MCF 10A (cell line): ENCODE measurements at places on chromosomes 13 and 19.

DNA sequence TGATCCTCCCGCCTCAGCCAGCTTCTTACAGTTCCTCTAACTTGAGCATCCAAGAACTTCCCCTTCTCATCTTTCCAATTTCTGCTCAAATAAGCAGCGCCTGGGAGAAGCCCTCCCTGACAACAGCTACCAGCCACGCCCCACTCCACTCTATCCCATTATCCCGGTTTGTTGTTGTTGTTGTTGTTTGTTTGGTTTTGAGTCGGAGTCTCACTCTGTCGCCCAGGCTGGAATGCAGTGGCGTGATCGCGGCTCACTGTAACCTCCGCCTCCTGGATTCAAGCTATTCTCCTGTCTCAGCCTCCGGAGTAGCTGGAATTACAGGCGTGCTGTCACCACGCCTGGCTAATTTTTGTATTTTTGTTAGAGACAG, 822 bp upstream of the PTPRS start:
- no peak for DNase-seq

GRCh38 chr19:36719687-36720556, 32.5 kb downstream of the ZNF567 start:
- DNase-seq: no peak

GRCh38 chr19:1929021-1929742, 11.8 kb upstream of the CSNK1G2 start:
- DNase-seq: peak; percentile 76

- DNase-seq: no peak
These were observed 6.2 kb downstream of the TEX29 start for GRCh38 chr13:111326621-111326965.

GRCh38 chr19:9968820-9969687, 32.7 kb upstream of the OLFM2 start:
- no peak for DNase-seq

DNA sequence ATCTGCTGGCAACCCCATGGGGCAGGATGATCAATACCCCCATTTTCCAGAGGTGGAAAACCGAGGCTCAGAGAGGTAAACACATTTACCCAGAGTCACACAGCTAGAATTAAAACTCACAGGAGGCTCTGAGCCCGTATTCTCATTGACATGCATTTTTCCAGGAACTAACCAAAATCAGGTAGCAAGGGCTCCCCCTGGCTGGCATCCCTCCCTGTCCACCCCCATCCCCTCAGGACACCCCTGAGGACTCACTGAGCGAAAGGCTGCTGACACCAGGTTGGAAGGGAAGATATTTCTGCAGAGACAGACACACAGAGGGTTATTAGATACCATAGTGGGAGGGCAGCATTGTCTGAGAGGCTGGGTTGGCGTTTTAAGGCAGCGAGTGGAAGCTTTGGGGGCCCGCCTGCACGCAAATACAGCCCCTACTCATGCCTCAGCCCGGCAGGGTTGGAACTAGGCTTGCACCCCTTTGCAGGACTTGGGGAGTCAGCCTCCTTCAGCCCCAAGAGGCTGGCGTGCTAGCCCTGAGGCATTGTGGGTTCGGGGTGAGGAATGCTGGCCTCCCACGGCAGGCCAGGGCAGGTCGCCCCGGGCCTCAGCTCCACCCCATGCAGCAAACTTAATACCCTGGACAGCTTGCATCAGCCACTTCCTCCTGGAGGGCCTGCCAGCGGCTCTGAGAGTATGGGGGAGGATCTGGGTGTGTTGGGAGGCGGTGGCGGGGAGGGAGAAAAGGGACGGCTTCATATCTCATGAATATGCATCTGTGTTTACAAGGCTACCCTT, 3.9 kb downstream of the SLC1A5 start:
- peak; percentile 98 for DNase-seq
